Left hindlimb (tissue), 1 donor: ENCODE measurements at places on chromosomes 2 and 18.
A peak's percentile ranks its signal among the peaks of the same experiment; 100 is the strongest.

GRCh38 chr2:166897666-166898065 is 9.4 kb downstream of the XIRP2 start:
- no peak for DNase-seq

GRCh38 chr2:107466241-107466640 is 360.5 kb upstream of the RGPD4 start:
- no peak for DNase-seq

- no peak for DNase-seq
Observed at GRCh38 chr2:174602745-174603144, 5.1 kb upstream of the WIPF1 start.

DNA sequence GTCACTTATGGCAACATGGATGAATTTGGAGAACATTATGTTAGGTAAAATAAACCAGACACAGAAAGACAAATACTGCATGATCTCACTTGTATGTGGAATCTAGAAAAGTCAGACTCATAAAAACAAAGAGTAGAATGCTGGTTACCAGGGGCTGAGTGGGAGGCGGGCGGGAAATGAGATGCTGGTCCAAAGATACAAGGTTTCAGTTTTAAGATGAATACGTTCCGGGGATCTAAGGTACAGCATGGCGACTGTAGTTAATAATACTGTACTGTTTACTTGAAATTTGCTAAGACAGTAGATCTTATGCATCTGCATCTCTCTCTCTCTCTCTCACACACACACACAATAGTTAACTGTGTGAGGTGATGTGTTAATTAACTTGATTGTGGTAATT is 14.2 kb downstream of the FAM110C start:
- DNase-seq = no peak

DNA sequence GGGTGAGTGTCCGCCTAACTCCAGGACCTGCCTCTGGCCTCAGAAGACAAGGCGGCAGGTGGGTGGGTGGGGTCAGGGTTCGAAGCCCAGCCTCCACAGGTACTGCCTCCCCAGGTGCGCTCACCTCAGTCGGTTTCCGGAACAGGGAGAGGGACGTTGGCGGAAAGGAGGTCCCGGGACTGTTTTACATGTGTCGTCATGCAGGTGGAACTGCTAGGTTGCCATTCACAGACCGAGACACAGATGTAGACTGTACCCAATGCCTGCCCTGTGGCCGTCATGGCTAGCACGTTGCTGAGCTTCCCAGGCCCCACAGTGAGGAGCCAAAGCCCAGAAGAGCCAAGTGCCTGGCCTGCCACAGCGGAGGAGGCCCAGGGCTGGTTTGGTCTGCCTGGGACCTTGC is 284.0 kb upstream of the HS6ST1 start:
- no peak for DNase-seq

DNA sequence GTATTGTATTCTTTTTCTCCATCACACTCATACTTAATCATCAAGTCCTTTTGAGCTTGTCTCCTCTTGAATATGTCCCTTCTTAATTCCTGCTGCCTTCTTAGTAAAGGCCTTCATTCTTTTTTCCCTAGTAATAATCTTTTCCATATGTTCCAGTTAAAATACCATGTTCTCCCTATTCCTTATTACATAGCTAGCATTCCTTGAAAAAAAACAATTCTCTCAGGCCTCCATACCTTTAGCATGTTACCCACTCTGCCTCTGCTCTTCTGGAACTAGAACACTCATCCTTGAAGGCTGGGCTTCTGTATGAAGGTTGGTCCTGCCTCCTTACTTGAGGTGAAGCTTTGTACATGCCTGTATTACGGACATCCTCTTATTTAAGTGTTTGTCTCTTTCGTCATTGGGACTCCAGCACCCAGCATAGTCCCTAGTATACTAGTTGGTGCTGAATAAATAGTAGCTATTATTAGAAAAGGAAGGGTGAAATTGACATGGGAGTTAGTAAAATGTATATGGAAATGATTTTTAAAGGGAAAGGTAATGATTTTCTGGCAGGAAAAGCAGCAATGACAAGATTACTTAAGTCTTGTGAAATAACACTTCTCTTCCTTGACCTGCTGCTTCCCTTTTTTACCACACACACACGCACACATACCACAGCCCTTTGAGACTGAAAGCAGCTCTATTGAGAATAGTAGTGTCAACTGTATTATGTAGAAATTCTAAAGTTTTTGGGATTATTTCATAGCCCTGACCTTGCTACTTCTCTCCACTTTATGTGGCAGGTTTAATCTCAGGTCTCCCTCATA is 45.6 kb downstream of the REL start:
- no peak for DNase-seq

DNA sequence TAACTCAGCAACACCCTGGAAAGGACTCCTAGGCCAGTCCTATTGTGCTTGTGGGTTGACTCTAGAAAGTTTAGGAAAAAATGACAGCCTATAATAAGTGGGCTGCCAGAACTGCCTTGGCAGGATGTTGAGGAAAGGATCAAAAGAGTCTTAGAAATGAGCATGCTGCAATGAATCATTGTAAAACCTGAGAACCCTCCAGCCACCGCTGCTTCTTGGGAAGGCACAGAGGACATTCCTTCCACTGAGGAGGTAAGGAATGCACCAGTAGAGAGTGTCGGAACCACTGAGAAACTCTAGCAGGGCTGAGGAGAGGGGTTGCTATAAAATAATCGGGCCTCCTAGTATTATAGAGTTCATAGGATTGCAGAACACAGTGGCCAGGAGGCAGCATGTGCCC is 146.7 kb upstream of the SMIM21 start:
- DNase-seq = peak; percentile 42

- peak; percentile 50 for DNase-seq
Observed at GRCh38 chr18:58135183-58135641, 91.2 kb downstream of the NEDD4L start.

- no peak for DNase-seq
Observed at GRCh38 chr2:47346107-47346506, 56.8 kb upstream of the MSH2 start.

DNA sequence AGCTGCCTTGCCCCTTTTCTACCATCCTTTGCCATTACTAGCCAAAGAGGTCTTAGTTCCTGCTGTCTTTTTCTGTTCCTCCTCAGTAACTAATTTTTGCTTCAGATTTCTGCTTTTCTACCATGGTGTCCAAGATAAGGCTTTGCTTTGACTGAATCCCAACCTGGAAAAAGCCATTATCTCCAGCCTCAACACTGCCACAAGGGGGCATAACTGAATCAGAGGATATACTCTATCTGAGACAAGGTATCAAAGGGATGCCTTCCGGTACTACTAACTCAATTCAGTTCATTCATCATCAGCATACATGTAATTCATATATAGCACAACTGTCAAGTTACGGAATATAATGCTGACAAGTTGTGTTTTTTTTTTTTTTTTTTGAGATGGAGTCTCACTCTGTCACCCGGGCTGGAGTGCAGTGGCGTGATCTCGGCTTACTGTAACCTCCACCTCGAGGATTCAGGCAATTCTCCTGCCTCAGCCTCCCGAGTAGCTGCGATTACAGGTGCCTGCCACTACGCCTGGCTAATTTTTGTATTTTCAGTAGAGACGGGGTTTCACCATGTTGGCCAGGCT is 11.4 kb downstream of the OSGEPL1 start:
- no peak for DNase-seq

DNA sequence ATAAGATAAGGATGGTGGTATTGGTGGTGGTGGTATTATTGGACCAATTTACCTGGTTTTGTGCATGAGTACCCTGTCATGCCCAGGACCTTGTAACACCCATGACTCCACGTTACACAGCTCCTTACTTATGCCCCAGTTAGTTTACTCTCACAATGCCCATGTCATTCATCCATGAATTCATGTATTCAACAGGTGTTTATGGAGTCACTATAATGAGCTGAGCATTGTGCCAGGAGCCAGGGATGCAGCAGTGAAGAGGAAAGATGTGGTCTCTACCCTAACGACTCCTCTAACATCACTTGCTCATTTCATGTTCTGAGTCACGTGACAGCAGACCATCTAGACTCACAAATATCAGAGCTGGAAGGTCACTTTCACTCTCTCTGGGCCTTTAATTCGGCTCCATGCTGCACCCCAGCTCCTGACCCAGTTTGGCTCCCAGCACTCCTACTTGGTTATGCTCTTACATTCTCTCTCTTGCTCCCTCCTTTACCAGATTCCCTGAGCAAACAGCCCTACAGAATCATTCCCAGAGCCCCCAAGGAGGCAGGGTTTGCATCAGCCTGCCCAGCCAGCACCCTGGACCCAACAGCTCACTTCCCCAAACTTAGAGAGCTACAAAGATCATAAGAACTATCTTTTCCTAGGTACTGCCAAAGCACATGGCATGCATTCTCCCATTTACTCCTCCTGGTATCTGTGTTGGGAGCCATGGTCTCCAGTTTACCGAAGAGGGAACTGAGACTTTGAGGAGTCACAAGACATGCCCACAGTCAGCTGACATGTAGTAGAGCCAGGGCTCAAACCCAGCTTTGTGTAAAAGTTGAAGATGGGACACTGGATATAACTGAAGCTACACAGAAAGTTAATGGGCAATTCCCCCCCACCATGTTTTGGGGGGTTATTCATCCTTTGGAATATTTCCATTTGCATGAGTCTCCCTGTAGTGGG is 449.9 kb downstream of the LRATD1 start:
- DNase-seq = no peak

DNA sequence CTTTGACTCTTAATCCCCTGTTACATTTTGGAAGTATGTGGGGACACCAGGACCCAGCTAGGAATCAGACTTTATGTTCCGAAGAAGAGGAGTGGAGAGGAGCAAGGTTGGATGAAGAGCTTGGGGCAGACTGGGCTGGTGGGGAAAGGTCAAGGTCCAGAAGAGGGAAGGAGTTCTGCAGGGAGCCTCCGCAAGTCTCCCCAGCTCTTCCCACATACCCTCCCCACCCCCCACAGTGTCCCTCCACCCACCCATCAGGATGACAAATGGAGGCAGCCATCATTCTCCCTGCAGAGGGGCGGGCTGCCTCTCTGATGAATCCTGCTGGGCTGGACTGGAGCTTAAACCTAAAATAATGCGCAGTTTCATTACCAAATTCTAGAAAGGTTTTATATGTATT is 77.2 kb downstream of the ACKR3 start:
- no peak for DNase-seq

- DNase-seq = no peak
Observed at GRCh38 chr2:235235977-235236767, 257.7 kb upstream of the AGAP1 start.

- DNase-seq = no peak
Observed at GRCh38 chr2:111015283-111015995, 105.3 kb upstream of the BCL2L11 start.

GRCh38 chr2:203225423-203226039 is 13.3 kb upstream of the CYP20A1 start:
- DNase-seq = no peak

GRCh38 chr2:174177316-174177890 is 70.9 kb downstream of the OLA1 start:
- DNase-seq = no peak

GRCh38 chr18:3594760-3595368 is 144.9 kb downstream of the TGIF1 start:
- DNase-seq = no peak
